ENCODE measurements at places on chromosomes 2 and 18. TPM values are rescaled to one million over a fixed set of nuclear protein-coding genes. Genes with fewer than 3 reads are reported as not detected.

The GPC1 gene
- polyA plus RNA-seq: 66.8 TPM

- DNase-seq: no peak
Measured at GRCh38 chr2:116585669-116586327, 1228.7 kb upstream of the DDX18 start.

The CREG2 gene
- not detected for polyA plus RNA-seq

GRCh38 chr18:53850902-53851301 is 373.6 kb downstream of the MBD2 start:
- DNase-seq: no peak

GRCh38 chr2:233600386-233600785 is 17.0 kb upstream of the UGT1A8 start:
- DNase-seq: no peak

All from aorta (tissue), 5 donors.